ENCODE measurements at places on chromosomes 6 and 20.

DNA sequence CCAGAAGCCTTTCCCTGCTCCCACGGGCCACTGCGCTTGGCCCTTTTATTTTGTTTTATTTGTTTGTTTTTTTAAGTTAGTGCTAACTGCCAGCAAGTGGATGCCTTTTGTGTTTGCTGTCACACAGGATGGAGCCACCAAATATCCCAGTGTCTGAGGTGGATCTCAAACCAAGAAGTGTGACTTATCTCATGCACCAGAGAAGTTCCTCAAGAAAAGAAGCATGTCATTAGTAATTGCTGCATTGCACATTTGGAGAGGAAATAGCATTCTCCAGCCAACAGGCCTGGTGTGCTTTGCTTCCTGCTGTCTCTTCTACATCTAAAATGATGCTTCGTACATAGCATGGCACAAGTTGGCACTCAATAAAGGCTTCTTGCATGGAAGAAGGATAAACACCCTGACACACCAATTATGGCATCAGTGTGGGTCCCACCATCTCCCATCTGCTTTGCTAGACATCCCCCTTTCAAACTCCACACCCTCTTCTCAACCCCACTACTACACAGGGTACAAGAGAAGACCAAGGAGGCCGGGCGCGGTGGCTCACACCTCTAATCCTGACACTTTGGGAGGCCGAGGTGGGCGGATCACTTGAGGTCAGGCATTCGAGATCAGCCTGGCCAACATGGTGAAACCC is 1.9 kb upstream of the ATP9A start:
- no peak for DNase-seq

- no peak for DNase-seq
Measured at GRCh38 chr6:166610069-166610468, 17.0 kb downstream of the RPS6KA2 start.

DNA sequence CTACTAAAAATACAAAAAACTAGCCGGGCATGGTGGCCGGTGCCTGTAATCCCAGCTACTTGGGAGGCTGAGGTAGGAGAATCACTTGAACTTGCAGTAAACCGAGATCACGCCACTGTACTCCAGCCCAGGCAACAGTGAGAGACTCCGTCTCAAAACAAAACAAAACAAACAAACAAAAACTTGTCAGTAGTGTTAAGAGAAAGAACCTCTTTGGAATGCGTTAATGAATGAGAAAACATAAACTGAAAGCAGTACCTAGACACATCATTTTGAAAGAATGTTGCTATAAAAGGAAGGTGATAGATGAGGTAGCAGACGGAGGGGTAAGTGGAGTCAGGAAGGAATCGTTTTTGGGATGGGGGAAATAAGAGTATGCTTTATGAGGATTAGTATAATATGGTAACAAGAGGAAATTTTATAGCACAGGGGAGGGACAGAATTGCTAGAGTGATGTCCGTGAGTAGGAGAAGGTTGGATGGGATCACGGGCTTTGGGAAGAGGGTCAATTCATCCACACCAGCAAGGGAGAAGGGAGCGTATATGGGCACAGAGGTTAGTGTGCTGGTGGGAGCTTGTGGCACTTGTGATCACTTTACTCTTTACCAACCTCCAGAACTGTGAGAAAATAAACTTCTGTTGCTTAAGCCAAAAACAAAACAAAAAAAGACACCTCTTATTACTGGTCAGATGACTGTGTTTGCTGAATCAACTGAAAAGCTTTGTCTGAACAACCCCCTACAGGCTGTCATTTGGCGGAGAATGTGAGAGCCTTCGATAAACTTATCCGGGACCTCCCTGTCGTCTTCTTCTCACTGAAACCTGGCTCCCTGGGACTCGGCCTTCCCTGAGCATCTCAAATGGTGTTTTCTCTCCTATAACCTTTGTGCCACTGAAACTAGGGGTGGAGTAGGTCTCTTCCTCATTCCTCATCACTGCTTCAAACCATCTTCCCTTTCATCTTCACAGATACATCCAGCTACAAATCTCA is 48.9 kb upstream of the TFAP2A start:
- no peak for DNase-seq

DNA sequence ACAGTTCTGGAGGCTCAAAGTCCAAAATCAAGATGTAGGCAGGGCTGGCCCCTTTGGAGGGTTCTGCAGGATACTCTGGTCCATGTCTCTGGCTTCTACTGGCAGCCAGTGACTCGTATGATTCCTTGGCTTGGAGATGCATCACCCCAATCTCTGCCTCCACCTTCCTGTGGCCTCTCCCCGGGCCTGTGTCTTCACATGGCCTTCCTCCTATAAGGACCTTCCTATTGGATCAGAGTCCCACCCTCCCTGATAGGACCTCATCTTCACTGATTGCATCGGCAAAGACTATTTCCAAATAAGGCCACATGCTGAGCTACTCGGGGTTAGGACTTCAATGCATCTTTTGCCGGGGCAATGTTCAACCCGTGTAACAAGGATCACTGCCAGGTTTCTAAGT is 509.0 kb downstream of the CD83 start:
- DNase-seq, result no peak

DNA sequence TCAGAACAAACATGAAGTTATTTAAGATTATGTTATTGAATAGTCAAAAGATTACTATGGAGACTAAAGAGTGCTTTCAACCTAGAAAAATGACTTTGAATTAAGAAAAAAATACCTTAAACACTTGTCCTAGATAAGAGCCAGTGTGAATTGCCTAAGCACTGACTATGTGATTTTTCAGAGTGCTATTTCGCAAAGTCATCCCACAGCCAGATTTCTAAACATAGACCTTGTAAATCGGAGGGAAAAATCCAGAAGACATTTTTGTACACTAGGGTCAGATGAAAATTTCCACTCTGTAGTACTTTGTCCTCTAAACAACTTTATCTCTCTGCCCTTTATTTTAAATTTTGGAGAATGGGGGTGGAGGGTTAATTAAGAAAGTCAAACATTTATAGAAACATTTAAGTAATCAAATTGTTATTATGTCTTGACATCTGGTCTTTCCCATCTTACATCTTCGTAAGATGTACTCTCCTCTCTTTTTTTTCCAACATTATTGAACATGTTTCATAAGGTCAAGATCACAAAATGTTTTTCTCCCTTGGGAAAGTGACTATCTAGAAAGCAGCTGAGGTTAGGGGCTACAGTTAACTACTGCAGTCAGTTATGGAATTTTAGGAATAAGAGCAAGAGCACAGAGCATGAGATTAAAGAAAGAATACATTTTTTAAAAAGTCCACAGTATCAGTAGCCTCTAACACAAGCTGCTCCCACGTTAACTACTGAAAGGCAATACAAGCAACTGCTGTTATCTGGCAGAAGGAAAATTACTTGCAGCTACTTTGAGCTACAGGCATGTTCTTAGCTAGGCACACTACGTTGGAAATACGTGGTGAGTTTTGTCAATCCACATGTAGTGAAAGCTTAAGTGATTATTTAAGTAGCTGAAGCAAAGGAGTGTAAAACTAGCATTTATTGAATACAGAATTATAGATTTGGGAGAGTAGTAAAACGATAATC is 648.5 kb downstream of the HTR1B start:
- no peak for DNase-seq

DNA sequence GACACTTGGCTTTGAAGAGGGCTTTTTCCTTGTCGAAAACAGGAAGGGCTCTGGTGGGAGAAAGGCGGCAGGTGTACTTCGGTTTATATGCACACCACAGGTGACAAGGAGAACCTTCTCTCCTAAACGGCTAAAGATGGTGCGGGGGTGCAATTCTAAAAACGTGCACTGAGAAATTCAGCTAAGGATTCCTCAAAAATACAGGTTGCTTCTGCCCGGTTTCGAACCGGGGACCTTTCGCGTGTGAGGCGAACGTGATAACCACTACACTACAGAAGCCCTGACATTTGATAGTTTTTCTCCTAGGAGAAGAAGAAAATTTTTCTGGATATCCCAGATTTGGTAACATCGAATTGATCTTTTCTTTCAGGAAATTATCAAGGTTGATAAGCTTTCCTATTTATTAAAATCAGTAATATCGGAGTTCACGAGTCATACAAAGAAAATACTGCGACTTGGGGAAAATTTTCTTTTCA is 32.0 kb downstream of the POM121L2 start:
- no peak for DNase-seq

GRCh38 chr20:44370639-44371218 is 15.2 kb downstream of the HNF4A start:
- DNase-seq, result no peak

DNA sequence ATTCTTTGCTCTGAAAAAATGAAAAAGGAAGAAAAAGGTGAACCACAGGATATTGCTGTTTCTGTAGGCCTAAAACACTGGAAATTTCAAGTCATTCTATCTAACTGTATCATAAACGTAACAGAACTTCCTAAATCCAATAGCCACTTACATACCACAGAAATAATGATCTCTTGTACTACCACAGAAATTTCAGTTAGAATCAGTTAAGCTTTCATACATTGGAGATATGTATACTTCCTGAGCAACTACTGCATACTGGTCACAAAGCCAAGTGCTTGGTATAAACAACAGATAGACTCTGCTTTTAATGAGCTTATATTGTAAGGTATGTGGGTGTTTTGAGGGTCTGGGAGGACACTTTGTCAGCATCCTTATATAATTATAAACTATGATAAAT is 38.6 kb downstream of the VTA1 start:
- DNase-seq, result no peak

DNA sequence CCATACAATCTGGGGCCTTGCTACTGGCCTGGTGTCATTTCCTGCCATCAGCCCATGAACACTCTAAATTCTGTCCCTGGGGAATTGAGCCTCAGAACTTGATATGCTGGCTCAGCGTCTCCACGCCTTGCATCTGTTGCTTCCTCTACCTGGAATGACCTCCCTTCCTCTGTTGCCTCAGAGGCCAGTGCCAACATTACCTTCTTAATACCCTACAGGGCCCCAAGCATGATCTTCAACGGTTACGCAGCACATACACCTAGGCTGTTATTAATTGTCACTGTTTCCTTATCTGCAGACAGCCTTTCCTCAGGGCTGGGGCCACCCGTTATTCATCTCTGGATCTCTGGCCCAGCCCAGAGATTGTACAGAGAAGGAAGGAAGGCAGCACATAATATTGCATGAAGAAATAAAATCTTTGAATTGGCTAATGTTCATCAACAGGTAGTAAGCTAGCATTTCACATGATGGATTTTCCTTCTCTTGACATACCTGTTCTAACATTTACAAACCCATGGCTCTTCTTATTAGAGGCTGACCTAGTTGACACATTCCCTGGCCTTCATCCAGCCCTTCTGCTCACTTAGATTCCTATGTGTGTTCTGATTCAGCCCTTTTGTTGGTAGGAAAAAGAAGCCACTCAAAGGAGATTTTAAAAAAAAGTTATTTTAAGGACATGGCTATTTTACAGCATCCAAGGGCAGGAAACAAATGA is 8.4 kb upstream of the RNF182 start:
- DNase-seq, result no peak

- DNase-seq, result no peak
Measured at GRCh38 chr6:28393912-28394662, 5.5 kb downstream of the ZSCAN12 start.

- no peak for DNase-seq
Measured at GRCh38 chr6:143286251-143286795, 164.2 kb downstream of the ADAT2 start.

DNA sequence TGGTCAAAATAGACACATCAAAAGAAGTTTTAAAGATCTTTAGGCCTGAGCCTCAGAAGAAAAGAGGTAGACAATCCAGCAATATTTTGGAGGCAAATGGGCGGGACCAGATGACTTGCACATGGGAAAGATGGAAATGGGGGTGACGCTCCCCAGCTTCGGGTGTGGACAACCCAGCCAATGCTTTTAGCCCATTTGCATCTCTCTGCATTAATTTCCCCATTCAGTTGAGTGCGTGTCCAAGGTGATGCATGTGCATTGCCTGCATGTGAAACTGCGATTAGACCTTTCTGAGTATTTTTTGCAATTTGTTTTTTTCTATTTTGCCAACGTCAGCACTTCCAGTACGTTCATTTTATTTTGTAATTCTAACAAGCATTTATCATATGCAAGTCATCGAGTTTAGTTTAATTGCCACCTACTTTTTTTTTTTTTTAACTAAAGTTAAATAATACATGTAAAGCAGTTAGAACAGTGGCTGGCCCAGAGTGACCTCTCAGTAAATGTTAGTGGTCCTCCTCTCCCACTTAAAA is 24.2 kb downstream of the PDRG1 start:
- no peak for DNase-seq

DNA sequence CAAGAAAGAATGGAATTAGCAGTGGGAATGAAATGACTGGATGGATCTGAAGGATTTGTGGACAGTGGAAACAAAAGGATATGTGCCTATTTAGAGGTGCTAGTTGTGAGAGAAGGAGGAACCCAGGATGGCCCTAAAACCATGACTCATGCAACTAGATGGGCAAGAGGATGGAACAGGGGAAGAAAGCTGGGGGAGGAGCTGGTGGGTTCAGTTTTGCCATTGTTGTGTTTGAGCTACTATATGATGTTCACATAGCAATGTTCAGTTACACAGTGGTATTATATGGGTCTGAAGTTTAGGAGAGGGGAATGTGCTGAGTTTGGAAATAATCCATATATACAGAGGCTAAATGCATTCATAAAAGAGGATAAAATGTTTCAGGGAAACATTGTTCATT is 125.7 kb upstream of the SSTR4 start:
- no peak for DNase-seq

DNA sequence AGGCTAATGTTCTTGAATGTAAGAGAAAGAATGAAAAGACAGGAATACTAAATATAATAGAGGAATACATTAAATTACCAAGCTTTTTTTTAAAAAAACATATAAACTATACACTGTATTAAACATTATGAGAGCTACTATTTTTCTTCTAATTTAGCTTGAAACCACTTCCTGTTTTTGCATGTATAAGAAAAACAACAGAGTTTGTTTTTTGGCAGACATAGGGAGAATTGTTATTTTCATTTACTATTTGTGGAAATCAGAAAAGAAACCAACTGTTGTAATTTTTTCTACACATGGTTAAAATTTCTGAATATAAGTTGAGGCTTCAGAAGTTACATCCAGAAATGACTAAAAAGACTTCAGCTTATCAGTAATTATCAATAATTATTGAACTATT is 991.8 kb upstream of the GJE1 start:
- no peak for DNase-seq

- DNase-seq, result no peak
Measured at GRCh38 chr6:19664878-19665612, 172.1 kb upstream of the ID4 start.

All from C1 segment of cervical spinal cord (tissue), 14 donors.